ENCODE measurements at places on chromosomes 2 and 18.

GRCh38 chr2:72145289-72145657 is 2.4 kb downstream of the CYP26B1 start:
- DNase-seq: no peak

DNA sequence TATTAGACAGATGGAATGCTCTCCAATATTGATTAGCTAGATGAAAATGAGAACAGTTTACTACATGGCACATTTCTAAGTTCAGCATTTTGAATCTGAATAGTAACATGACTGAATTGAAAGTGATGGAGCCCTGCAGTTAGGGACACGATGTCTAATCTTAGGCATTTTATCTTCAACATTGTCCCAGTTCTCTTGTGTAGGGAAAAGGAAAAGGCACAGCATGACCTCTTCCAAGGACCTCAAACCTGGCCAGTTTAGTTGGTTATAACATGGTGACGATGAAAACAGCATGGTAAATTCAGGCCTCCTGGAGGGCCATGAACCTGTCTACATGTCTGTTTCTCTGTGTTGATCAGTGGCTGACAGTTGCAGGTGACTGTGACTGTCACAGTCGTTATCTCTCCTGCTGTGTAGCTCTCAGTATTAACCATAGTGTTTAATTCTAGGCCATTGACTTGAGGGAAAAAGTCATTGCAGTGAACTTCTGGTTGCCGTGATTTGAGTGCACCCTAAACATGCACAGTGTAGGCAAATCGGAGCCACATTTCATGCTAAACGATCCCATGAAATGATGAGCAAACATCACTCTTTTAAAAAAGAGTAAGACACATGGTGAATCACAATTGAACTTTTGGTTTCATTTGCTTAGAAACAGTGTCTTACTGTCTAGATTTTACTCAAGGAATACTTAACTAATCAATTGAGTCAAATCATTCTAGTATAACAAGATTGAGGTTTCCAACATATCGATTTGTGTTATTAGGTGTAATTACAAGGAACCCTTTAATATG is 129.7 kb downstream of the PHLPP1 start:
- no peak for DNase-seq

DNA sequence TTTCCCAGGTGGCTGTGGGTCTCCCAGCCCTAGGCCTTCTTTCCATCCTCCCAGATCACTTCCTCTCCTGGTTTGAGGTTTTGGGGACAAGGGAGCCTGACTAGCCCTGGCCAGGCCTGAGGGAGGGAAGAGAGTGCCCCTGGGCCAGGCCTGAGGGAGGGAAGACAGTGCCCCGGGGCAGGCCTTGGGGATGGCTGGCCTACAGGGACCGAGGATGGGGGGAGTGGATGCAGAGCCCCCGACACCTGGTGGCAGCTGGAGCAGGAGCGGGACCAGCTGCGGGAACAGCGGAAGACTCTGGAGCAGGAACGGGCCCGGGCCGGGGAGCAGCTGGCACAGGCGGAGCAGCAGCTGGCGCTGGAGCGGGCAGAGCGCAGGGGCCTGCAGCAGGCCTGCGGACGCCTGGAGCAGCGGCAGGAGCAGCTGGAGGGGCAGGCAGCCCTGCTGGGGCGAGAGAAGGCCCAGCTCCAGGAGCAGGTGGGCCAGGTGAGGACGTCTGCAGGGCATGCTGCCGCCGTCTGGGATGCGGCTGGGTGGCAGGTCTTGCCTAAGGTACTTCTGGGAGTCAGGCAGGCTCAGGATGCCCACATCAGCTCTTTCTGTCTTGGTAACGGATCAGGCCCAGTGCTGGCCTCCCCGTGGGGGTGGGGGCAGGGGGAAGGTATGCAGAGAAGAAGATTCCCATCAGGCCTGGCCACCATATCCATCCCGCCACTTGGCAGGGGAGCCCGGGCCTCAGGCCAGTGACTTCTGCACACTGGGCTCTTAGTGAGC is 29.2 kb downstream of the CROCC2 start:
- no peak for DNase-seq

DNA sequence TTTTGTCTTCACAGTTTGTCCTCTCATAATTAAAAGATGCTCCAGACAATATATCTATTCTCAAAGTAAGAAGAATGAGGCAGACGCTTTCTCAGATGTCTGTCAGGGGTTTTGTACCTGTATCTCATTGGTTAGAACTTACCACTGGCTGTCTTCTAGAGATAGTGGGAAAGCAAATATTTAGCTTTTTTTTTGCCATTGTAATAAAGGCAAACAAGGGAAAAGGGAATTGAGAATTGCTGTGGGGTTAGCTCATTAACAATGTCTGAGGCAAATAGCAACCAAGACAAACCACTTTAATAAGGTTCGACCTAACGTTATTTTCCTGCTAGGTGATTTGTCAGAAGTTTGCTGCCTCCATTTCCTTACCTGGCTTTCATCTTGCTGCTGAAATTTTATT is 30.0 kb downstream of the ZNF638 start:
- DNase-seq: no peak

- no peak for DNase-seq
Observed at GRCh38 chr2:164335128-164335527, 286.2 kb downstream of the GRB14 start.

DNA sequence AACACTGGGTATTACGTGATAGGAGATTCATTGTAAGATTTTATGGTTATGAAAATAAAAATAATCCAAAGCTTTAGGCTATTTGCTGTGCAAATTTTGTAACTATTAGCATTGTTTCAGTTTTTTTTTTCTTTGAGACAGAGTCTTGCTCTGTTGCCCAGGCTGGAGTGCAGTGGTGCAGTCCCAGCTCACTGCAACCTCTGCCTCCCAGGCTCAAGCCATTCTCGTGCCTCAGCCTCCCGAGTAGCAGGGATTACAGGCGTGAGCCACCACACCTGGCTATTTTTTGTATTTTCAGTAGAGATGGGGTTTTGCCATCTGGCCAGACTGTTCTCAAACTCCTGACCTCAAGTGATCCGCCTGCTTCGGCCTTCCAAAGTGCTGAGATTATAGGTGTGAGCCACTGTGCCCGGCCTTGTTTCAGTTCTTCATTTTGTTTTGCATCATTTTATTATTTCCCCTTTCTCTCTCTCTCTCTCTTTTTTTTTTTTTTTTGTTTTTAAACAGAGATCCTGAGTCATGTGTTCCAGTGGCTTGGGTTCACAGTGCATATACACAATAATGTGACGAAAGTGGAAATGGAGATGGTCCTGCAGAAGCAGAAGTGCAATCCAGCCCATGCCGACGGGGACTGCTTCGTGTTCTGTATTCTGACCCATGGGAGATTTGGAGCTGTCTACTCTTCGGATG is 25.8 kb downstream of the CASP10 start:
- DNase-seq: no peak

DNA sequence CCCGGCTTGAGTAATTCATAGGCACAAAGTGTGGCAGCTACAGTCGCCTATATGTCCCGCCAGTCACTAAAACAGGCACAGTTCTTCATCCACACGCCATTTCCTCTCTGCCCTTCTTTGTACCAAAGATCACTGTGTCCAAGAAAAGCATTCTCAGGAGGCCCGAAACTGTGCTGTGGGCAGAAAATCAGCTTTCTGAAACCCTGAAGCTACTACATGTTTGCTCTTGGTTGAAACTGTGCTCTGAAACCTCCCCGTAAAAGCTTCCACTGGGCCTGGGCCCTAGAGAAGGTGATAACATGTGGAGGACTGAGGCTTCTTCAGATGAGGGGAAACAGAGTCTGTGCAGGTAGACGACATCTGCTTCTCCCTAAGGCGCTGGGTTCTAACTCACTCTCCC is 75.6 kb upstream of the ID2 start:
- no peak for DNase-seq

- DNase-seq: no peak
Observed at GRCh38 chr2:28736034-28736433, 15.6 kb upstream of the PPP1CB start.
